Esophagus muscularis mucosa (tissue), 4 donors: ENCODE measurements at places on chromosomes 6 and 20. TPM values are rescaled to one million over a fixed set of nuclear protein-coding genes. Genes with fewer than 3 reads are reported as not detected.

DNA sequence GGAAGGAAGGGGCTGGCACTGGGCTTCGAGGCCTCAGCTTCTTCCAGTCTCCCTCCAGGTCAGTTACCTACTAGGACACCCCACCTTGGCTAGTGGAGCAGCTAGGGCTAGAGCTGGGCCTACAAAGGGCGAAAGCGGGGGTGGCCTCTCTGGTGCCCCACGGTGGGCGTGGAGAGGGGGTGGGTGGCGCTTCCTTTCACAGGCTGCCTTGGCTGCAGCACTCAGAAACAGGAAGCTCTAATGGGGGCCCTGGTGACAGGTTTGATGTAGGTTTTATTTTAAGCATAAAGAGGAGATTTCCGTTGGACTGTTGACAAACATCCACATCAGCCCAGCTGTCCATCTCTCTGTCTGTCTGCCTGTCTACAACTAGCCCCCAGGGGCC is 13.4 kb downstream of the FAM110A start:
- DNase-seq: no peak

- DNase-seq: no peak
Measured at GRCh38 chr20:32040142-32040953, 11.7 kb upstream of the HCK start.

DNA sequence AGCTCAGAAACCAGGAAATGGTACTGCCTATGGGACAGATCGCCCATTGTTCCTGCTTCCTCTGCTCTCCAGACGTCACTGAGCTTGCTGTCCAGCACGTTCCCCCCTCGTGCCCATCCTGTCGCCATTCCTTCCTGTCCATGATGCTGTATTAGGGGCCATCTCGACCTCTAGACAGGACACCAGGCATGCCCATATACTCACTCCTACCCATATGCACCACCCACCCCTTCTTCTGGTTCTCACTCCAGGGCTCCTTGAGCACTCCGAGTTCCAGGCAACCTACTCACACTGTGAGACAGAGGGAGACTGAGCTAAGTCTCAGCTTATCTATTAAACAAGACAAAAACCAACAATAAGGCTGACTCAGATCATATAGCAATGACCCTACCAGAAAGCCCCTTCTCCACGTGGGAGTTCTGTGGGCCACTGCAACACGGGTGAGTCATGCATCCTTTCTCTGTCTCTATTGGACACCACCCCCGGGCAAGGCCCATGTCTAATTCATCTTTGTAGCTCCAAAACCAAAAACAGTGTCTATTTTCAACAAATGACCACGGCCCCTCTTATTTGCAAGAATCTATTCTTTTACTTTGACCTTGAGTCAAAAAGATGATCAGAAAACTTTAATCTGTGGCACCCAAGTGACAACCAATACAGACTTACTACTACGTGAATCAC is 65.7 kb downstream of the PSMG4 start:
- DNase-seq: no peak

- no peak for DNase-seq
Measured at GRCh38 chr20:62639765-62640164, 2.5 kb upstream of the SLCO4A1 start.

GRCh38 chr6:4904461-4905025 is 99.3 kb downstream of the RPP40 start:
- DNase-seq: no peak

CD83 gene
- 1.6 TPM for total RNA-seq

NFS1 gene
- 38.0 TPM for total RNA-seq

IMPG1 gene
- not detected for total RNA-seq

DNA sequence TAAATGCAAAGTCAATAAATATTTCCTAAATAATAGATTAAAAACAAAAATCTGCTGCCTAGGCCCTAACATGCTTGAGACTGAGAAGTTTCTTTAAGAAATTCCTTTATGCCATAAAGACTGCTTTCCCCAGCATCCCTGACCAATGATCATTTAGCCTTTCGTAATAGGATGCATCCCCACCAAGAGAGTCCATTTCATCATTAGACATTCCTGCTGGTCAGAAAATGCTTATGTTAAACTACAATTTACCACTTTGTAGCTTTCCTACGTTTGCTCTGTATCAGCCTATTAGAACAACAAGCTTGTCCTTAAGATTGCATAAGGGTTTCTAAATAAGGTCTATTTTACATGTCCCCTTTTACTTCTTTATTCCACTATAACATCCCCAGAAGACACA is 59.8 kb upstream of the HSF2 start:
- DNase-seq: no peak

- DNase-seq: no peak
Measured at GRCh38 chr20:55580475-55580874, 424.8 kb downstream of the CBLN4 start.

- DNase-seq: no peak
Measured at GRCh38 chr20:37351689-37352607, 6.0 kb downstream of the SRC start.

GRCh38 chr6:31208506-31208905 is 38.0 kb upstream of the POU5F1 start:
- no peak for DNase-seq

KIF25 gene
- total RNA-seq: 0.17 TPM

- DNase-seq: no peak
Measured at GRCh38 chr6:35651244-35651643, 37.5 kb downstream of the FKBP5 start.

MDFI gene
- 4.6 TPM for total RNA-seq

- no peak for DNase-seq
Measured at GRCh38 chr6:139447656-139447975, 73.2 kb upstream of the CITED2 start.

DNA sequence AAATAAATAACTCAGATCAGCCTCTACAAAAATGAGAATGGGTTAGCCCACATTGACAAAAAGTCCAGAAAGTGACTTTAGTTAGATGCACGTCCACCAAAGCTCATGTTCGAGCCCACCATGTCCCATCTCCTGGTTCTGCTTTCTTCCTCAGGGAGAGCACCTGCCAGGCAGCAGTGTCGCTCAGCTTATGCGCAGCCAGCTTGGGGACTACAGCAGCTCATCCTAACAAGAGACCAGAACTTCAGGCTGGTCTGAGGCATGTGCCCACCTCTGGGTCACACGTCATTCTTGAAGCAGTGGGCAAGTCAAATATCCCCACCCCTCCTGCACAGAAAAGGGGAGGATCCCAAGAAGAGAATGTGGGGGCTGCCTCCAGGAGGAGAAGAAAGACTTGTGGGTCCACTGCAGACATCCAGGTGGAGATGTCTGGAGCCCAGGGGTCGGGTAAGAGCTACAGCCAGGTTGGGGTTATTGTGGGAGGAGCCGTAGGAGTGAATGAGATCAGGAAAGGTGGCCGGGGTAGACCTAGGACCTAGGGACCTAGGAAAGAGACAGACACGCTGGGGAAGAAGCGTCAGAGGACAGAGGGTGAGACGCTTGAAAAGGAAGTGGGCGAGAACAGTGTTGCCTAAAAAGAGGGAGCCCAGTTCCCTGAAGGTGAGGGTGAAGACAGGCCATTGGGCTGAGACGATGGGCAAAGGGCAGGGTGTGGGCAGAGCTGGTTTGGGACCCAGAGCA is 52.5 kb downstream of the SSR1 start:
- no peak for DNase-seq

DNA sequence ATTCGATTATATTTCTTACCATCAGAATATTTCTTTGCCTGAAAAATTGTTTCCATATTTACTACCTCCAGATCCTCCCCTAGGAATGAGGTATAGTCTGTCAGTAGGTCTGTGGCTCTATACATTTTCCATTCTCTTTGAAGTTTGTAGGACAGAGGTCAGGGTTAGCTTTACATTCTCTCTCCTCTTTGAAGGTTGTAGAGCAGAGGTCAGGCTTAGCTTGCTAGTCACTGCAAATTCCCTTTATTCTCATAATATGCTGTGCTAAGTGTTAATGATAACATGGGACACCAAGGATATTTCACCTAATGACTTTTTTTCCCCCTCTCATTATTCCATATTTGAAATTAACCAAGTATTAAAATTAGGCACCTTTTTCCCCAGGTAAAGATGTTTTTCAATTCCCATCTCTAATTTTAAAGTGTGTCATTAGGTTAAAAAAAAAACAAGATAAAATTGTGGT is 411.2 kb downstream of the PHF3 start:
- no peak for DNase-seq

DNA sequence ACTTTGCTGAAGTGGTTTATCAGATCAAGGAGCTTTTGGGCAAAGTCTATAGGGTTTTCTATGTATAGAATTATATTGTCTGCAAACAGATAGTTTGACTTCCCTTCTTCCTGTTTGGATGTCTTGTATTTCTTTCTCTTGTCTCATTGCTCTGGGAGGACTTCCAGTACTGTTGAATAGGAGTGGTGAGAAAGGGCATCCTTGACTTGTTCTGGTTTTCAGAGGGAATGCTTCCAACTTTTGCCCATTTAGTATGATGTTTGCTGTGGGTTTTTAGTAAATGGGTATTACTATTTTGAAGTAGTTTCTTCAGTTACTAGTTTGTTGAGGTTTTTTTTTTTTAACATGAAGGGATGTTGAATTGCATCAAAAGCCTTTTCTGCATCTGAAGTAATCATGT is 36.1 kb downstream of the KCNS1 start:
- DNase-seq: no peak

GRCh38 chr6:44682987-44683779 is 295.7 kb downstream of the CDC5L start:
- no peak for DNase-seq

DNA sequence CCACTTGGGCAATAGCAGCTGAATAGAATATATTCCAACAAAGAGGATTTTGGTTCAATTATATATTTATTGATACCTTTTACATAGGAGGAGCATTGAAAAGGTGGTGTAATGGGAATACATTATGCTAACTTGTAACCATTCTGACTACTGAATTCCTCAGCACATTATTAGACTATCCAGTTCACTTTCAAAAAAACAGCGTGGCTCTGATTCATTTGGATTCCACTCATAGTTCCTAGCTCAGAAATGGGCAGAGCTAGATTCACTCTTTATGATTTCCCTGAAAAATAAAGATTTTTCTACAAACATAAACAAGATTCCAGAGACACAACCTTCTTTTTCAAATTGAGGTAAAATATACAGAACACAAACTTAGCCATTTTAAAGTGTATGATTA is 9.2 kb upstream of the TRERF1 start:
- DNase-seq: no peak

DNA sequence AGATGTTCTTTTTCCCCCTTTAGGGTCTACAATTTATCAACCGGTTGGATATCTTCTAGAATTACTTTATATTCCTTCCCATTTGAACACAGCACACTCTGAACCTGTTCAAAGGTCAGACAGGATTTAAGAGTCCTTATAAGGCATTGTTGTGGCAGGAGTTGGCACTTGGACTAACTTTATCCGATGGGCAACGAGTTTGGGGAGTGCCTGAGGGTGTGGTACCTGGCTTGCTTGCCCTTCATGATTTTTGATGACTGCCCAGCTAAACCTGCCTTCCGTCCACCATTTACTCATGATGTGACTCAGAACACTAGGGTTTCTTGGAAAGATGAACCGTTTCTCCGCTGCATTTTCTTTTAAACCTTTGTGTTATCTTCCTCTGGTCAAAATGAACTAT is 285.2 kb downstream of the FOXC1 start:
- no peak for DNase-seq

GRCh38 chr20:50279988-50280850 is 89.6 kb downstream of the CEBPB start:
- DNase-seq: no peak

- DNase-seq: no peak
Measured at GRCh38 chr6:139738801-139739455, 364.5 kb upstream of the CITED2 start.

DYNLT2 gene
- total RNA-seq: 1.4 TPM

SRMS gene
- not detected for total RNA-seq

DNA sequence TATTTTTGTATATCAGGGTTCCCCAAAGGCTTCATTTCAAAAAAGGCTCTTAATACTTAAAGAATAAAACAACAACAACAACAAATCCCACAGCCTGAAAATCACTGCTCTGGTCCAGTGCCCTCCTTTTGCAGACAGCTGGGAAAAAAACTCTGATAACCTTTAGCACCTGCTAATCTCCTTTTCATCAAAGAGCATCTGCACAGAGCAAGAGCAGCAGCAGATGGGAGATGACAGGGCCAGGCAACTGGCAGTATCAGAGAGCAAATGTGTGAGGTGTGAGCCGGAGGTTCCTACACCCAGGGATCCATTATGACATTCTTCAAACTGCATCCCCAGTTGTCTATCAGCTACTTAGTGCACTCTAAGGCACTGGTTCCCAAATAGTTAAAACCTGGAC is 25.7 kb downstream of the TTI1 start:
- no peak for DNase-seq

DNA sequence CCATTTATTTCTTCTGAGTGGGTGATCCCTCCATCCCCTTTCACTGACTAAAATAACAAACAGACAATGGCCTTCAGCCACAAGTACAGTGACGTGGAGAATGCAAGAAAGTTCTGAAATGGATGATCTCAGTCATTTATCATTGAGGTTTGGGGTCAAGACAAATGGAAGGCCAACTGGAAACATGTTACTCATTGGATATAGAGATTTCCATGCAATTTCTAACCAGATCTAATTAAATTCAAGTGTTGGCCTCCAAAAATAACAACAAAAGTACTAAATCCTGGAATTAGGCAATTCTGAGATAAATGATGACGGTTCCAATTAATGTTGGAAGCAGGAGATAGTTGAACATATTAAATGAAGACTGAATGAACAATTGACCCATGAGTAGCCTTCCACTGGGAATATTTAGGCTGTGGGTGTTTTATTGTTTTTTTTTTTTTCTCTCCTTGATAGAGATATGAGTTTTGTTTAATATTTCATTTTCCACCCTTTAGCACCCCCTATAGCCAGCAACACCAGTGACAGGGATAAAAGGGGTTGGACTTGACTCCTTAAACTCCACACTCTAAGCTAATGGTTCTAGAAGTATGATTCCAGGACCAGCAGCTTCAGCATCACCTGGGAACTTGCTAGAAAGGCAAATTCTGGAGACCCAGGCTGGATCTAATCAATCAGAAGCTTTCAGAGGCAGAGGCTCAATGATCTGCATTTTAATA is 112.8 kb downstream of the BCAS1 start:
- DNase-seq: no peak
